ENCODE measurements at places on chromosomes 2 and 18. TPM values are rescaled to one million over a fixed set of nuclear protein-coding genes. Genes with fewer than 3 reads are reported as not detected.

GRCh38 chr18:2883076-2883735 is 36.4 kb downstream of the EMILIN2 start:
- no peaks in the 10 kb centered on the region for H3K36me3 ChIP-seq
- H3K27ac ChIP-seq, result peak overlapping the region; percentile 94
- DNase-seq, result no peak
- peaks cover 19% of the 10 kb centered on the region for H3K4me1 ChIP-seq

Gene EFR3B
- total RNA-seq, result not detected

GRCh38 chr2:98713332-98714015 is 17.5 kb downstream of the MGAT4A start:
- peak overlapping the region; percentile 93 for H3K27ac ChIP-seq
- H3K36me3 ChIP-seq, result peaks cover 3% of the 10 kb centered on the region
- no peak for DNase-seq
- H3K4me3 ChIP-seq, result peak overlapping the region; percentile 67

Gene CYS1
- not detected for total RNA-seq

Gene STK16
- total RNA-seq, result 17.2 TPM

DNA sequence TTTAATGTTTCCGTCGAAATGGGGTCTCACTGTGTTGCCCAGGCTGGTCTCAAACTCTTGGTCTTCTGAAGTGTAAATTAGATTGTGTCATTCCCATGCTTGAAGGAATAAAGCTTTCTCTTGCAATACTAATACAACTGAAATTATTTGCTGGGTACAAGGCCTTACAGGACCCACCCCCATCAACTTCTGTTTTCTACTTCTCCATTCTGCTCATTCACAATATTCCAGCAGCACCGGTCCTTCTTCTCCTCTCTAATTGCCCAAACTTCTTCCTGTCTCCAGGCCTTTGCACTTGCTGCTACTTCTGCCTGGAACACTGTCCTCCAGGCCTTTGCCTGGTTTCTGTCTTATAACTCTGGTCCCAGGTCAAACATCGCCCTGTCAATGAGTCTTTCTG is 73.8 kb downstream of the APOB start:
- peaks cover 53% of the 10 kb centered on the region for H3K27me3 ChIP-seq
- no peaks in the 10 kb centered on the region for H3K4me1 ChIP-seq
- H3K4me3 ChIP-seq, result no peak overlapping the region
- H3K27ac ChIP-seq, result no peak overlapping the region
- H3K36me3 ChIP-seq, result peaks cover 3% of the 10 kb centered on the region

GRCh38 chr18:1983746-1984515 is 587.4 kb downstream of the METTL4 start:
- no peaks in the 10 kb centered on the region for H3K36me3 ChIP-seq
- no peak overlapping the region for H3K27ac ChIP-seq
- H3K4me3 ChIP-seq, result no peak overlapping the region
- H3K27me3 ChIP-seq, result no peaks in the 10 kb centered on the region

Gene CPS1
- 0.63 TPM for total RNA-seq

Gene SERPINB13
- not detected for total RNA-seq

Gene QPCT
- 0.78 TPM for total RNA-seq

- H3K4me1 ChIP-seq, result no peaks in the 10 kb centered on the region
- no peak overlapping the region for H3K27ac ChIP-seq
- no peaks in the 10 kb centered on the region for H3K36me3 ChIP-seq
Observed at GRCh38 chr2:123153041-123153440, 872.0 kb upstream of the CNTNAP5 start.

DNA sequence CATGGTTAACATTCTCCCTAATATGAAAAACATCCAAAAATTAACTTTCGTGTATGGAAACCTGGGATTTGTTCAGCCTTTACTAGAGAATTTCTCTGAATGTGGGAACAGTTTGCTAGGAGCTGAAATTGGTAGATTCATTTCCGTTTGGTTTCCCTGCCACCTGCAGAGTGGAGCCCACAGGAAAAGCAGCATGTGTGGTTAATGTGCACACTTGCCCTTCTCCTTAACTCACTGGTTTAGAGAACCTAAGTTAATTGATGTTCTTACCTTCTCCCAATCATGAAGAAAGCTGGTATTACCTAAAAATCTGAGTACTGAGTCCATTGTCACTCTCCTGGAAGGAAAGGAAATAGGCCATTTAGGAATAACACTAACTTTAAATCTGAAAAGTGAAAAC is 37.6 kb upstream of the ASXL3 start:
- no peak overlapping the region for H3K4me3 ChIP-seq
- H3K27me3 ChIP-seq, result no peaks in the 10 kb centered on the region
- no peaks in the 10 kb centered on the region for H3K4me1 ChIP-seq
- H3K36me3 ChIP-seq, result no peaks in the 10 kb centered on the region

- H3K4me1 ChIP-seq, result no peaks in the 10 kb centered on the region
- no peaks in the 10 kb centered on the region for H3K36me3 ChIP-seq
- H3K4me3 ChIP-seq, result no peak overlapping the region
Observed at GRCh38 chr2:29082804-29083495, 8.6 kb upstream of the PCARE start.

DNA sequence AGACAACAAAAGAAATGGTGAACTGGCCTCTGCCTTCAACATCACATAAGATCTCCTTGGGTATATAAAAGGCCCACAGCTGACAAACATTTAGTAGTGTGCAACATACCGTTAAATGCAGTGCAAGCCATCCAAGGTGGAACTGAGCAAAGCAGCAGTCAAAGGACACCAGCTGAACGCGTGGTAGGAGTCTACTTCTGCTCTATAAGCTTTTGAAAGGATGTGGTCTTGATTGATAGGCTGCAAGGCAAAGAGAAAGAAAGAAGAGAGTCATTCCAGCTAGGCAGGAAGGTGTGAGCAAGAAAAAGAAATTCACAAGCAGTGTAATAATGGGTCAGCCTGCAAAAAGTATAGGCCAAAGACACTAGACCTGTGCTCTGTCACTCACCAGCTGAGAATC is 356.3 kb downstream of the SATB2 start:
- no peak overlapping the region for H3K4me3 ChIP-seq
- H3K27ac ChIP-seq, result no peak overlapping the region
- no peaks in the 10 kb centered on the region for H3K4me1 ChIP-seq
- no peaks in the 10 kb centered on the region for H3K36me3 ChIP-seq

Gene C1QL2
- not detected for total RNA-seq

- H3K27me3 ChIP-seq, result no peaks in the 10 kb centered on the region
- no peaks in the 10 kb centered on the region for H3K36me3 ChIP-seq
- H3K27ac ChIP-seq, result no peak overlapping the region
Observed at GRCh38 chr2:22784566-22784965, 600.4 kb upstream of the KLHL29 start.

- H3K4me1 ChIP-seq, result no peaks in the 10 kb centered on the region
- H3K27ac ChIP-seq, result no peak overlapping the region
- H3K36me3 ChIP-seq, result no peaks in the 10 kb centered on the region
- no peak overlapping the region for H3K4me3 ChIP-seq
- peaks cover 12% of the 10 kb centered on the region for H3K27me3 ChIP-seq
Observed at GRCh38 chr2:215565897-215566296, 130.0 kb upstream of the FN1 start.
